Vagina (tissue), 2 donors: ENCODE measurements at places on chromosomes 4 and X. TPM values are rescaled to one million over a fixed set of nuclear protein-coding genes. Genes with fewer than 3 reads are reported as not detected.

The TRAM1L1 gene
- 1.5 TPM for total RNA-seq

The PF4V1 gene
- total RNA-seq: not detected

The CPE gene
- 103 TPM for total RNA-seq

The SPANXA1 gene
- total RNA-seq: not detected

The NUDT11 gene
- total RNA-seq: 1.5 TPM

The LANCL3 gene
- 2.5 TPM for total RNA-seq

The TMSB15C gene
- total RNA-seq: 4.7 TPM

The RIPPLY1 gene
- total RNA-seq: not detected

The XAGE2 gene
- not detected for total RNA-seq

The ZAR1 gene
- total RNA-seq: 2.5 TPM

The STK32B gene
- 6.4 TPM for total RNA-seq

The DCAF8L1 gene
- not detected for total RNA-seq

The ARHGAP36 gene
- total RNA-seq: 2.0 TPM

The GC gene
- total RNA-seq: not detected

The FAM9C gene
- not detected for total RNA-seq
